Ovary (tissue), 10 donors: ENCODE measurements at places on chromosomes 3 and 15. TPM values are rescaled to one million over a fixed set of nuclear protein-coding genes. Genes with fewer than 3 reads are reported as not detected.

DNA sequence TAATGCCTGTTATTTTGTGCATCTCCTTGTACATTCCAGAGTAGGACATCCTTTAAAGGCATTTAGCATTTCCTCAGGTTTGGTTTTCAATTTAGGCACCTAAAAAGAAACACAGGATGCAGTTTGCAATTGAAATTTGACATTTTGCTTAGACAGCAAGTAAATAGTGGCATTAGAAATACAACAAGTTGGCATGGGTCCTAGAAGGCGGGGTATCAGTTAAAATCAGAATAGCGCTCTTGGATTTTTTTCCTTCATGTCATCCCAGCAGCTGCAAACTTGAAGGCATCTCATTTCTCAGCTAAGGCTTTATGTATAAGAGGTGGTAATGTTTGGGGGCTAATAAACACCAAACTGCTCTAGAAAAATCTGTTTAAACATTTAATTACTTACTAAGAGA, 47.5 kb upstream of the SKOR1 start:
- no peak for DNase-seq

DNA sequence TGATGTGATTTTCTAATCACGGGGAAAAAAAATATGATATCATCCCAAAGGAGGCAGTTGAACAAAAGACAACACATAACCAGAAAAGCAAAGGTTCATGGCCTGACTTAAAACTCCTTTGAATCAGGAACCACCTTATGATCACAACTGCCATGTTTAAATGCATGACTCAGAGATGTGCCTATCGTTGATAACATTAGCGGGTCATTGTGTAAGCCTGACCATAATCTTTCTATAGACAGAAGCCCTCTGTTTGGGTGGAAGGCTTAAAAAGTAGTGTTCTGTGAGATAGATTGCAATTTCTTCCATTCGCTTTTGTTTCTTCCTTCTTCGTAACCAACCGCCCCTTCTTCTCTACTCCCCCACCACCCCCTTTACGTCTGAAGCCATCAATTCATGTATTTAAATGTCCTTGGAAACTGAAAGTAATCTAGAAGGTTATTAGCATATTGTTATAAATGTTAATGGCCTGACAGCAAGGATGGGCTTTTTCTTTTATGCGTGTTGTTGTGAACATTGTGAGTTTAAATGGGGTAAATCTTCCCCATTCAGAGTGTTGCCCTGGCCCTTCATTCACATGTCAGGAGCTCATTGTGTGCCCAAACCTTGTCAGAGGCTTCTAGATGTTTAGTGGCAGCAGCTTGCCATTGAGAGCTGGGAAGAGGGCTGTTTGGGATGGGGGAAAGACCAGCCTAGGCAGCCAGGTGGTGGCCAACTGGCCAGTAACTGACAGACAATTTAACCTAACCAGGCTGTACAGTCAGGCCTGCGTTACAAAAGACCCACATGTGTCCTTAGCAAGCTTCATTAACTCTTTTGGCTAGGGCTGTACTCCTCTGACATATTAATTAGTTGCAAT, 64.5 kb downstream of the EPHA3 start:
- DNase-seq: no peak

DNA sequence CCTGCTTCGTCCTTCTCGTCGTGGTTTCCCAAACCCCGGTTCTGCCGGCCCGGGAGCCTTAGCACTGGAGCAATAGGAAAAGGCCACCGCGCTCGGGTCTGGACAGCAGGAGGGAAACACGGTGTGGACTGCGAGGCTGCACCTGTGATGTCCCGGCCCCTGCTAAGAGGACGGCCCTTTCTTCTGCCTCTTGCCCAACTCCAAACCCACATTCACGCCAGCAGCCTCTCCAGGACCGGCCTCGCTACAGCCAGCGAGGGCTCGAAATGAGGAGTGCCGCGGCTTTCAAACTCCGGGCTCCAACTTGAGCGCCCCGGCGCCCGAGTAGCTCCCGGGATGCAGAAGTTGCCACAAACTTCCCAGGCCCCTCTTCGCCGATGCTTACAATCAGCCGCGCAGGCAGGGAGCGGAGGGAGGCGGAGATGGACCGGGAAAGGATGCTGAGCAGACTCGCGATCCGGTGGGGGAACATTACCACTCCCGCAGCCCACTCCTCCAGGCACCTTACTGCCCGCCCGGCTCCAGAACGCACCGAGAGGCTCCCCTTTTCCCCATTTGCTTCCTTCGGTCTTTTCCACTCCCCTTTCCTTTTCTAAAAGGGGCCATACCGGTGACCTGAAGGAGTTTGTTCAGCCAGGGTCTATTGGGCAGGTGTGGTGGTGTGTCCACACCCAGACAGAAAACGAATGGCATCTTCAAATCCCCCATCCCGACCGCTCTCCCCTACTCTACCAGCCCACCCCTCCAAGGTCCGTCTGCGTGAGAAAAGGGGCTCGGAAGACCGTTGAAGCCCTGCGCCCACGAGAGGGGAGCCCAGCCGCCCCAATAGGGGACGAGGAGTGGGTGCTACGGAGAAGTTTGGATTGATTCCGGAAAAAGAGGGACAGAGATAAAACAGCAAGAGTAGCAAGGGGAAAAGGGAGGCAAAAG, 18.8 kb upstream of the SATB1 start:
- DNase-seq: peak; percentile 36

GRCh38 chr15:86706813-86707212, 627.1 kb downstream of the AGBL1 start:
- DNase-seq: no peak

- no peak for DNase-seq
These were observed 74.8 kb downstream of the PPM1L start for GRCh38 chr3:160830796-160831195.

DNA sequence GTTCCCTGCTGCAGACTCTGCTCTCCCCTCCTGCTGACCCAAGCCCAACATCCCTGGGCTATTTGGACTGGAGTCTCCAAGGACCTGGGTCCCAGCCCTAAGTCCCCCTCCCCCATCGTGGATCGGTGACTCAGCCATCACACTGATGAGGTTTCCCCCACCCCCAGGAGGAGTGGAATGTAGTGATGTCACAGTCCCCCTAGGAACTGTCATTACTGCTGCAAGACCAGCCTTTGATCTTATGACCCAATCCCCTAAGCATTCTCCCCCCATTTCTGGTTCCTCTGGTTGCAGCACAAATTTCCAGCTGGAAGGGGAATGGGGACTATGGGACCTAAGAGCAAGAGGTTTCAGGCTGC, 63.4 kb upstream of the CSPG4 start:
- no peak for DNase-seq

- no peak for DNase-seq
These were observed 8.4 kb downstream of the GOLM2 start for GRCh38 chr15:44296625-44297524.

GRCh38 chr3:178967177-178967532, 104.5 kb downstream of the ZMAT3 start:
- peak; percentile 13 for DNase-seq

GRCh38 chr3:6508410-6508759, 352.5 kb upstream of the GRM7 start:
- DNase-seq: no peak

DNA sequence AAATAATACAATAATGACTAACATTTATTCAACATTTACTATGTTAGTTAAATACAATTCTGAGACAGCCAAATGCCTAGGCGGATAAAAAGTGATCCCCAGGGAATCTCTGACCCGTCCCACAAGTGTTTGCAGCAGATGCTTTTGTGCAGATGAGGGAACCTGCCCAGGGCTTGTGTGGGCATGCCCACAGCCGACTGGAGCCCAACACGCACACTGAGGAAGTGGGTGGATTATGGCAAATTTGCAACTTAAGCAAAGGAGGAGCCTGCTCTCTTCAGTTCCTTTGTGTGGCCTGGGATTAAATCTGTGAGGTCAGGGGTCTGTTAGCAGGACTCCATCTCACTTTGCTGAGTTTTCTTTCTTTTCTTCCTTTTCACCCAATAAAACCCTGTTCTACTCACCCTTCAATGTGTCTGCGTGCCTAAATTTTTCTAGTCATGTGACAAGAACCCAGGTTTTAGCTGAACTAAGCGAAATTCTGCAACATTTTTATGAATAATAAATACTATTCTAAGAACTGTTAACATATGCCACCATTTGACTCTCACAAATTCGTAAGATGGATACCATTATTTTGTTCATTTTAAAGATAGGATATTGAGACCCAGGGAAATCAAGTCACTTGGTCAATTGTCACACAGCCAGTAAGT, 13.9 kb upstream of the RTP1 start:
- DNase-seq: no peak

- no peak for DNase-seq
These were observed 17.7 kb downstream of the POC1A start for GRCh38 chr3:52136513-52136912.

DNA sequence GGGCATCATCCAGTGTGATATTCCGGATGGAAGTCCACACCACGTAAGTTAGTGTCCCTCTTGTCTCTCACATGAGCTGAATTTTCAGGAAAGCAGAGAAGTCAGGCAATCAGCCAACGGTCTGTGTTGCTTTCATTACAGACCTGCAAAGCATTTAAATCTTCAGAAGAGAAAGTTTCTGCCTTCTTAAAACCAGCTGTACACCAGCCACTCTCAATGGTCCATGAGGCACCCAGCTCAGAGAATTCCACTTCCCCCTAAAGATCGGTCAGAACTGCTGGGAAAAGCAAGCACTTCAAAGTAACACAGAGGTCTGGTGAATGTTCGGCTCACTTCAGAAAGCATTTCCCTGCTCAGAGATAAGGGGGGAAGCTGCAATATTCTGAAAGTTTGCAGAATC, 903.7 kb downstream of the EPHA3 start:
- no peak for DNase-seq

DNA sequence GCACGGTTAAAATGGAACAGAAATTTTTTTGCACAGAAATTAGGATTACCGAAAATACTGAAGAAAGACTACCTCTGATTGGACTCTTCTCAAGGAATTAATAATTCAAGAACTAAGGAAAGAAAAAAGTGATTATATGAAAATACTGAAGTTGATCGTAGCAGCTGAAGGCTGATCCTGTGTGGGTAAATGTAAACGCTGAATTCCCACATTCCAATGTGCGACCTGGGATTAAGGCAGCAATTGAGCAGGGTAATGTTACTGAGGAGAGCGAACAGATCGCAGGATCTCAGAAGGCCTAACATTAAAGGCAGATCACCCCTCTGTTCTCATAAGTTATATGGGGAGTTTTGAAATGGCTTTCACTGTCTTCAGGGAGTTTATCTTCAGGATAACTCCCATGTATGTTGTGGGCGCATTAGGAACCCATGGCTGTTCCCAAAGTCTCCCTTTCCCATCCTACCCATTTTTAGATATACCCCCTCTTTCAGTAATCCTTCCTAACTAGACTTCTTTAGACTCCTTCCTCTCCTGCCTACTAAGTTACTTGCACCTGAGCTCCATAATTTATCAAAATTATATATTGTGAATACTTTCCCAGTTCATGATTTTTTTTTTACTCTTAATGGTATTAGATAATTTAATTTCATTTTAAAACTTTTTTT, 1.0 kb upstream of the UBL7 start:
- DNase-seq: no peak

- DNase-seq: no peak
These were observed 16.0 kb downstream of the FBLN2 start for GRCh38 chr3:13564751-13565560.

- no peak for DNase-seq
These were observed 991.2 kb downstream of the TUSC7 start for GRCh38 chr3:117700573-117701360.

- no peak for DNase-seq
These were observed 52.0 kb downstream of the SUCNR1 start for GRCh38 chr3:151925419-151925818.

Gene STARD5
- 6.3 TPM for polyA plus RNA-seq

Gene FSIP1
- polyA plus RNA-seq: 0.25 TPM

Gene ATP2B2
- 0.05 TPM for polyA plus RNA-seq

Gene SLC28A1
- not detected for polyA plus RNA-seq
